ENCODE measurements at places on chromosomes 2 and 18.

DNA sequence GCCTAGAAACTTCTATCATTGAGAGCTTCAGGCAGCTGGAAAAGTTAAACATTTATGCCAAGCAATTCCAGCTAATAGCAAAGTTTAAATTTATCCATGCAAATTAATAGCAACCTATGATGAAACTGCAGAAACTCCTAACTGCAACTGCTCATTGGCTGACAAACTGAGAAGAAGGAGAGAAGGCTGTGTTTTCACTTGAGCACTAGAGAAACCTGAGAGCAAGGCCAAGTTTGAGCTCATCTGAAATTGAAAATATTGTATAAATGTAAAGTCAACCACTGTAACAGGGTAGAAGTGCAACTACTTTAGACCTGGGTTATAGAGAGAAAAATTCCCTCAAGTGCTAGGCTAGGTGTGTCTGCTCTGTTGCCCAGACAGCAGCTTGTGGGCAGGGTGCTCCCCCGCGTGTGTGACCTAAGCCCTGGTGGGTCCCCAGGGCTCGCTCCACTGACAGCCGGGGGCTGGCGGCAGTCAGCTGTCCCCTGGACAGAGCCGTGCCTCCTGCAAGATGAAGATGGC is 50.2 kb downstream of the CABYR start:
- no peak for DNase-seq

DNA sequence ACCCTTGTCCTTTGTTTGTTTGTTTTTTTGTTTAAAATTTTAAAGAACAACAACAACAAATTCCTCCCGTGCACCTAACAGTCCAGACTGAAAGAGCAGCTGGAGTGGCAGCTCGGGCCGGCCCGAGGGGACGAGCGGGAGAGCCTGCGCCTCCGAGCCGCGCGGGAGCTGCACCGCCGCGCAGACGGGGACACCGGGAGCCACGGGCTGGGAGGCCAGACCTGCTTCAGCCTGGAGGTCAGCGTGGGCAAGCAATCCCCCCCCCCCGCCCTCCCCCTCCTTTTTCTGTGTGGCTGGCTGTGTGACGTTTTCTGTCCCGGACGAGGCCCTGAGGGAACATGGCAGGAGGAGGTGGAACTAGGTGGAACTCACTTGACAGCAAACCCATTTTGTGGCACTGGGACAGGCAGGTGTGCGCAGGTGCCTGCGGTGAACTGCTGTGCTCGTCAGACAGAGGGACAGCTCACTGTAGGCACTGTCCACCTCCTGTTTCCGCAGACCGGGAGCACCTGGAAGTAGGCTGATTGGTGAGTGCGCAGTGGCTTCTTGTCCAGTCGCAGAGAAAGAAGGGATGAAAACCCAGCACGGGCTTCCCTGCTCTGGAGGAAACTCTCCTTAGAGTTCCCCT is 80.6 kb downstream of the MTCL1 start:
- no peak for DNase-seq

DNA sequence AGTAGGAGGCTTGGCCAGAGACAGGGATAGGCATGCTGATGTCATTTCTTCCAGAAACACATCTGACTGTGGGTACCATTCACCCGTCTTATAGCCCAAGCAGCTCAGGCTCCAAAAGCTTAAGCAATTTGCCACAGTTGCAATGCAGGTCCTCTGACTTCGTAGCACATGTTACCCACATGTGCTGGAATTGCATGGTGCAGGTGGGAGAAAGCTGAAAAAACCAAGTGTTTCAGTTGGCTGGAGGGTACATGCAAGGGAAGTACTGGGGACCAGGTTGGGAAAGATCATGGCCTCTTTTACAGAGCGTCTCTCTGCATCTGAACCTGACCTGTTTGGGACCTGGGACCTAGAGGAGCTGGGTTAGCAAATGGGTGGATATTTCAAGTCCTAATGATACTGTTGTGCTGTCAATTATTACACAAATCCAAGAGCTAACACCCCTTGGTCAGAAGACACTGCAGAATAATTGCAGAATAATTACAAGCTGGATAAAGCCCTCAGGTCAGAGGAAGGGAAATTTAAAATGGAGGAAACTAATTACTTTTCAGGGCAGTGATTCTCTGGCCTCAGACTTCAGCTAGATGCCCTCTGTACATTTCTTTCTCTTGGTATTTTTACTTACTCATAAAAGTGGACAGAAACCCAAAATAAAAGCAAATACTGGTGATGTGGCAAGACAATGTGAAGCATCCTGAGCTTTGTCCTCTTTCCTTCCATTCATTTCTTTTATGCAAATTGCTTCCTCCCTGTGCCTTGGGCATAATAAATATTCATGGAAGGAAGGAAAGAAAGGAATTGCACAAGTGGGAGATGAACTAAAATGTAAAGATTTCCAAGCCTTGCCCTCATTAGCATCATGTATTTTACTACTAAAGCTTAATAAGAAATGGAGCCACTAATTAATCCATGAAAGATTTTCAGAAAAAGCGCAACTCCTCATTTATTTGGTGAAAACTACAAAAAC is 45.6 kb upstream of the TTC39C start:
- no peak for DNase-seq

DNA sequence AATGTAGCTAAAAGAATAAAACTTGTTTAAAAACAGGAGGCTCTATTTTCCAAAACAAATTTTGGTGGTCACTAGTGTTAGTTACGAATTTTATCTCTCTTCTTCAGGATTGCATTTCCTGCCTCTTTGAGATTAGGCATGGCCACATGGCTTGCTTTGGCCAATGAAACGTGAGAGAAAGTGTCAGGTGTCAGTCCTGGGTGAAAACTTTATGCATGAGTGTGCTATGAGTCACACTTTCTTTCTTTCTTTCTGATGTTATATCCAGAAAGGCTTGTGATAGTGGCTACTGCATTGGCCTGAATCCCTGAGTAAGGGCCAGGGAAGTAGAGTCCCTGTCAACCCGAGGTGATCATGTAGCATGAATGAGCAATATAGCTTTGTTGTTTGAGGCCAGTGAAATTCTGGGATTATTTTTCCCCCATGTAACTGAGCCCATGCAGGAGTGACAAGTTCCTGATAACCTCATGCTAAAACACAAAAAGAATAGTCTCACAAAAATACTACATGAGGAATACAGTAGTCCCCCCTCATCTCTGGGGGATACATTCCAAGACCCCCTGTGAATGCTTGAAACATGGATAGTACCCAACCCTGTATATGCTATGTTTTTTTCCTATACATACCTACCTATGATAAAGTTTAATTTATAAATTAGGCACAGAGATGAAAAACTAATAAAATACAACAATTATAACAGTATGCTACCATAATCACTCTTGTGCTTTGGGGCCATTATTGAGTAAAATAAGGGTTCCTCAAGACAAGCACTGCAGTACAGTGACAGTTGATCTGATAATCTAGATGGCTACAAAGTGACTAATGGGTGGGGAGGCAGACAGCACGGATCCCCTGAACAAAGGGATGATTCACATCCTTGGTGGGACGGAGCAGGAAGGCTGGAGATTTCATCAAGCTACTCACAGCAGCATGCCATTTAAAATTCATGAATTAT is 109.5 kb downstream of the CDC42EP3 start:
- DNase-seq = no peak

- DNase-seq = no peak
Measured at GRCh38 chr2:213863541-213863940, 547.3 kb upstream of the VWC2L start.

DNA sequence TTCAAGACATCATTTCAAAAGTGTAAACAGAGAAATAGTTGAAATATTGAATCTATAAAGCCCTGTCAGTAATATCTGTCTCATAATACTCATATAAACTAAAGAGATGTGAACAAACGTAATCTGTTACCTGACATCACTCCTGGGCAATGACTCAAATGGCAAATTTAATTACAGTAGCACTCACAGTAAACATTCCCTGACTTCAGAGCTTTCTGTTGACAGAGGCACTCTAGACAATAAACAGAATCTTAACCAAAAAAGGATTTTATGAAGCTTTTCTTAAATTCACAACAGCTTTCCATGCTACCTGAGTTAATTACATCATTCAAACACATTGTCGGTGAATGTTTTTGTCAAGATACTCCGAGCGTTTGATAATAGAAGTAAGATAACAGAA is 128.1 kb upstream of the PDE1A start:
- peak; percentile 15 for DNase-seq

GRCh38 chr18:44039826-44040225 is 640.9 kb upstream of the SETBP1 start:
- DNase-seq = no peak

DNA sequence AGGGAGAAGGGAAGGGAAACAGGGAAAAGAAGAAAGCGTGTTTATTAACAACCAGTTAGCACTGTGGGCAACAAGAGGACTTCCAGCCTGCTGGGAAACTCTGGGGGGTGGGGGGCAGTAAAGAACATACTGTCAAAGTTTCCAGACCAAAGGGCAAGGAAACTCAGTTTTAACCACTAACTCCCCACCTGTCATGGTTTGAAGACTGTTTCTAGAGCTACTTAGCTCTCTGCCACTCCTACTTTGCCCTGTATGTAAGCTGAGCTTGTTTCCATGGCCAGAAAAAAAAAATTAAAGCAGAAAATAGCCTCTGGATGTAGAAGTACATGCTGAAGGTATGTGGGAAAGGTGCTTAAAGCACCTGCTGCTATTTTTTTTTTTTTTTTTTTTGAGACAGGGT is 11.0 kb upstream of the PTPN2 start:
- no peak for DNase-seq

- DNase-seq = peak; percentile 60
Measured at GRCh38 chr2:49801898-49802450, 647.7 kb upstream of the FSHR start.

GRCh38 chr18:26617151-26617554 is 68.8 kb upstream of the KCTD1 start:
- DNase-seq = no peak

- DNase-seq = no peak
Measured at GRCh38 chr2:96121414-96121813, 5.0 kb upstream of the ADRA2B start.

DNA sequence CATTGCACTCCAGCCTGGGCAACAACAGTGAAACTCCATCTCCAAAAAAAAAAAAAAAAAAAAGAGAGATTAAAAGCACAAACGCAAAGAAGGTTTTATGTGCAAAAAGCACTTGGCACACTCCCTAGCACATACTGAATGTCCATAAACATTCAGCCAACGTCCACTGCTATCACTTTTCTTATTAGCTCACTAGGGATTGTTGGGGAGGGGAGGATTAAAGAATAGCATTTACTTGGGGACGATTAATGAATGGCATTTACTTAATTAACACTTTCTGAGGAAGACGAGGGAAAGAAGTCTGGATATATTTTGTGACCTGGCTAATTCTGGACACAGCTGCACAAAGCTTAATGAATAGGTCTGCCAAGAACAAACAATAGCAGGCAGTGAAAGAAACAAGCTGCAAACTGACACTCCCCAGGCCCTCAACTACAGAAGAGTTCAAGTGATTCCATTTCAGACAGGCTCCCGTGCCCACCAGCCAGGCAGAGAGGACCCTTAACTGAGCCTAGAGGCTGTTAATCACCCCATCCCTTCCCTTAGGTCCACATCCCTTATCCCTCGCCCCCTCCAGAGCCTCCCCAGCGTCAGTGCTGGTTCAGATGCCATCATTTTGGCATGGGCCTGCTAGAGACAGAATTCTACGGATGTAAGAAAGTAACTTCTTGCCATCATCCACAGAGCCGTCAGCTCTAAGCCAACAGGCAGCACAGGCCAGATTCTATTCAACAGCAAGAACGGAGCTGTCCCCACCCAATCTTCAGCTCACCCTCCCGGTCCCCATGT is 7.4 kb downstream of the CYB5A start:
- DNase-seq = peak; percentile 60

DNA sequence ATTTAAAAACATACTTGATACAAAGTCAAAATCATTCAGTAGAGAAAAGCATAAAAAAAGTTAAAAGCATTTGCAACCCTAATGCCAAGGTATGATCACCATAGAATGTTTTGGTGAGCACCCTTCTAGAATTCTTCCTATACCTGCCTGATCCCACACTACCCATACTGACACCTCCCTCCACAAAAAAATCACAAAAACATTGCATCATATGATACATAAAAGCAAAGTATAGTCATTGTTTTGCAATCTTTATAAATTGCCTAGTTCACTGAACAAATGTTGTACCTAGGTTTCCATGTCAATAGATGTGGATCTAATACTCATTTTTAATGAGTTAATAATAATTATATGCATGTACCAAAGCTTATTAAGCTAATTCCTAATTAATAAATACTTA is 54.1 kb downstream of the SLC9A4 start:
- no peak for DNase-seq

DNA sequence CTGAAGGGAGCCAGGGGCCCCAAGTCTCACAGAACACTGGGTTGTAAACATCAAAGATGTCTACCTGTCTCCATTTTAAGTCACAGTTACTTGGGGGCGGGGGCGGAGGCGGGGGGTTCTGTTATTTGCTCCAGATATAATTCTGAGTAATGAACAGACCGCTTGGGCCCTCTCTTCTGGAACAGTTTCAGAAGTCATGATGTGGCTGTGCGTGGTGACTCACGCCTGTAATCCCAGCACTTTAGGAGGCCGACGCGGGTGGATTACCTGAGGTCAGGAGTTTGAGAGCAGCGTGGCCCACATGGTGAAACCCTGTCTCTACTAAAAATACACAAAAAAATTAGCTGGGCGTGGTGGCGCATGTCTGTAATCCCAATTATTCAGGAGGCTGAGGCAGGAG is 157.9 kb upstream of the APCDD1 start:
- DNase-seq = no peak

DNA sequence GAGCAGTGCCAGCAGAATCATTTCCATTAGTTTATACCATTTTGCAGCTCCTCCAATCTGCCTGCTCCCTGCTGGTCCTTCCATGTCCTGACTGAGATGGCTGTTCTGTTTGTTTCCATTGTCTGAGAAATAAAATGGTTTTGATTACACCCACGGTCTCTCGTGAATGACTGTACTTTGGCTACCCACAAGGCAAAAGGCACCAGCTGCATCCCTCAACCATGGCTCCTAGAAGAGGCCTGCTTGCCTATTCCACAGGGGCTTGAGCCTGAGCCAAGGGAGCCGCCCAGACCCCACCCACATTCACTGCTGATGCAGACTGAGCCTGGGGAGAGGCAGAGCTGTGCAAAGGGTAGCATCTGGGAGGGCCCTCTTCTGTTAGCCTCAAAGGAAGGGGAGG is 31.2 kb downstream of the MARCHF4 start:
- DNase-seq = peak; percentile 3

Data from NCI-H1105 (cell line).